ENCODE measurements at places on chromosomes 16 and 17.
A peak's percentile ranks its signal among the peaks of the same experiment; 100 is the strongest.

- no peak for DNase-seq
Measured at GRCh38 chr16:65489531-65490023, 367.7 kb upstream of the CDH11 start.

DNA sequence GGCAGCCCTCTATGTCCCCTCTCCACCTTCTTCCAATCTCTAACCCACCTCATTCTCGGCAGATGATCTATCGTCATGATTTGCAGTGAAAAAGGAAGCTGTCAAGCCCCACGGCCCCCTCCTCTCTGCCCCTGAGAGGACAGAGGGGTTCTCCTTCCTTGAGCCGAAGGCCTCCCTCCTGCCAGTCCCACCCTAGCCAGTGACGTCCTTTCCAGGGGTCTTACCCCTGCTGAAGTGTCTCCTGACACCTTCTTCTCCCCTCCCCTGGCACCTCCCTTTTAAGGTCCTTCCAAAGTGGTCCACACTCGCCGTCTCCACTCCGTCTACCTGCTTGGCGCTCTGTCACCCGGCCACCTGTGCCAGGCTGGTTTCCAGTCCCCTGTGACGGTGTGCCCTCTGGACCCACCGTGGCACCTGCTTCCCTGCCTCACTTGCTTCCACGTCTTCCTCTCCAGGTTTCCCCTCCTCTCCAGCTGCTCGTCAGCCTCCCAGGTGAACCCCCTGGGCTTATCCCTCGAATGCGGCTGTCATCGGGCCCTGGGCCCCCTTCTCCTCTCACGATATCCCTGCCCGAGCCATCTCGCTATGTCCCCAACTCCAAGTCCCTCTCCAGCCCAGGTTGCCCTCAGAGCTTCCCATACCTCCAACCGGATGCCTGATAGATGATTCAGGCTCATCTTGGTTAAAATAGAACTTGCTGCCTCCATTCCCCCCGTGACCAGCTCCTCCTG lies 5.7 kb downstream of the CCDC102A start:
- no peak for DNase-seq

DNA sequence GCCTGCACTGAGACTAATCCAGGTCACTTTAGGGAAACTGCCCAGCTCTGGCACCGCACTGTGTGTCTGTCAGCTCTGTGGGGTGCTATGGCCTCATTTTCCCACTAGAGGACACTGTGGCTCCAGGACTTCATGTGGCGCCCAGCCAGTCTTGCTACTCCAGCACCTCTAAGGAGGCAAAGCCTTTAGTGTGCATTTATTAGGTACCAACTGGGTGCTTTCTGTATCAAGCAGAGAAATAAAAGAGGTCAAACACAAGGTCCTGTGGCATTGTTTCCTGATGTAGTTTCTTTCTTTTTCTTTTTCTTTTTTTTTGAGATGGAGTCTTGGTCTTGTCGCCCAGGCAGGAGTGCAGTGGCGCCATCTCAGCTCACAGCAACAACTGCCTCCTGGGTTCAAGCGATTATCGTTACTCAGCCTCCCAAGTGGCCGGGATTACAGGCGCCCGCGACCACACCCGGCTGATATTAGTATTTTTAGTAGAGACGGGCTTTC lies 12.5 kb upstream of the RHBDL3 start:
- DNase-seq, result peak; percentile 39

DNA sequence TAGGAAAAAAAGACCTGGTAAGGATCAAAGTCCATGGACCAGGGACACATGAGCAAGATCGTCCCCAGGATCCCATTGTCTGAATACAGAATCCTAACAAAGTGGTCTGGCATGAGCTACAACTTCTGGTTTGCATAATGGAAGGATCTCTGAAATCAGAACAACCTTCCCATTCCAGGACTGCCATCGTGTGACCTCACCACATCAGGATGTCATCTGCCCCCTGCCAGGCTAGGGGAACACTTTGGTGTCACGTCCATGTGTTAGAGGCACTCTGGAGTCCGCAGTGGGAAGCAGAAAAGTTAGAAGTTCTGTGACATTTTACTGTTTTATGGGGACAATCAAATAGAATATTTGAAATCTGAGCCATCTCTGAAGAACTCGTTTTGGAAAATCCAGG lies 160.7 kb downstream of the RGS9 start:
- DNase-seq, result no peak

DNA sequence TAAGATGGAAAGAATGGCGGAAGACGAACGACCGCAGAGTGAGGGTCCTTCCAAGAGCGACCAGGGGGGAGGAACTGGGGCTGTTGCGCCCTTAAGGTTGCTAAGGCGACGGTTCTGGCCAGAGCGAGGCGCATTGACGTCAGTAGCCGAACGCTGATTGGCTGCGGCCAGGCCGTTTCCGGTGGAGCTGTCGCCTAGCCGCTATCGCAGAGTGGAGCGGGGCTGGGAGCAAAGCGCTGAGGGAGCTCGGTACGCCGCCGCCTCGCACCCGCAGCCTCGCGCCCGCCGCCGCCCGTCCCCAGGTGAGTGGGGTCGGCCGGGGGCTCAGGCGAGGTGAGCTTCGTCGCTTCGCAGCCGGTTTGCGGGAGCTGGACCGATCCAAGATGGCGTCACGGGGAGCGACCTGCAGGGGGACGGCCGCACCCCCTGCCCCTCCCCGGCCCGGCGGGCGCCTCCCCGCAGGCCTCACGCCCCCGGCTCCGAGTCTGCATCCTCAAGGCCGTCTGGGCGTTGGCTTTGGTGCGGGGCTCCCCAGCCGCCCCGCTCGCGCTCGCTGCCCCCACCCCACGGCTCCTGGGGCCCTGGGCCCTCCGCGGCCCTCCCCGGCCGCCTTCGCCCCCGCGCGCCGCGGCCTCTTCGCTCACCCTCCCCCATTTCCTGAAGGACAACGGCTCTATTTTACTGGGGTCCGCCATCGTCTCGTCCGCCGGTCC lies at the start of gene PRKAR1A:
Gene PRKAR1A (plus strand): TSS at position 184 of the 713 bp plus-strand sequence. CDS start 2,970 bp downstream, outside the sequence.
- DNase-seq, result peak; percentile 86

DNA sequence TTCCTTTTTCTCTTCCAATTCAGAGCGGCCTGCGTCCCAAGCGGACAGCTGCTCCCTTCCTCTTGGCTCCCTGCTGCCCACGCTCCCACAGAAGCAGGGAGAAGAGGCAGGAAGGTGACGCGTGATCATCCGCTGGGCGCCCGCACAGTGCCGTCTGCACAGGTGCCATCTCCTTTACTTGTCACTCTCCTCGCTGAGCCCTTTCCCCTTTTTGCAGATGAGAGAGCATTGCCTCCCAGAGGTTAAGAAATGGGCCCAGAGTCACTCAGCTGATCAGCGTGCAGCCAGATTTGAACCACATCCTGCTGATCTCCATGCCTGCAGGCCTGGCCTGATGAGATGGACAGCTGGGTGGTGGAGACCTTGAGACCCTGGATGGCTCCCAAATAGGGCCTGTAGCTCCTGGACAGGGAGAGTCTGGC lies 299.8 kb downstream of the SEC14L1 start:
- DNase-seq, result no peak

DNA sequence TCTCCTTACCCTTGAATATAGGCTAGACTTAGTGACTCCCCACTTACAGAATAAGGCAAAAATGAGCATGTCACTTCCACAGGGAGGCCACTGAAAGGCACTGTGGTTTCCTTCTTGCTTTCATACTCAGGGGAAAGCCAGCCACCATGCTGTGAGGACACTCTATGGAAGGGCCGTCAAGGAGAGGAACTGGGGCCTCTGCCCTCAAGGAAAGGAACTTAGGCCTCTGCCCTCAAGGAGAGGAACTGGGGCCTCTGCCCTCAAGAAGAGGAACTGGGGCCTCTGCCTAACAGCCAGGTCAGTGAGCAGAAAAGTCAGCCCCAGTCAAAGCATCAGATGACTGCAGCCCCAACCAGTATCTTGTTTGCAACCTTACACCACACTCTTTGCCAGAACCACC lies 30.1 kb downstream of the VPS35 start:
- no peak for DNase-seq

DNA sequence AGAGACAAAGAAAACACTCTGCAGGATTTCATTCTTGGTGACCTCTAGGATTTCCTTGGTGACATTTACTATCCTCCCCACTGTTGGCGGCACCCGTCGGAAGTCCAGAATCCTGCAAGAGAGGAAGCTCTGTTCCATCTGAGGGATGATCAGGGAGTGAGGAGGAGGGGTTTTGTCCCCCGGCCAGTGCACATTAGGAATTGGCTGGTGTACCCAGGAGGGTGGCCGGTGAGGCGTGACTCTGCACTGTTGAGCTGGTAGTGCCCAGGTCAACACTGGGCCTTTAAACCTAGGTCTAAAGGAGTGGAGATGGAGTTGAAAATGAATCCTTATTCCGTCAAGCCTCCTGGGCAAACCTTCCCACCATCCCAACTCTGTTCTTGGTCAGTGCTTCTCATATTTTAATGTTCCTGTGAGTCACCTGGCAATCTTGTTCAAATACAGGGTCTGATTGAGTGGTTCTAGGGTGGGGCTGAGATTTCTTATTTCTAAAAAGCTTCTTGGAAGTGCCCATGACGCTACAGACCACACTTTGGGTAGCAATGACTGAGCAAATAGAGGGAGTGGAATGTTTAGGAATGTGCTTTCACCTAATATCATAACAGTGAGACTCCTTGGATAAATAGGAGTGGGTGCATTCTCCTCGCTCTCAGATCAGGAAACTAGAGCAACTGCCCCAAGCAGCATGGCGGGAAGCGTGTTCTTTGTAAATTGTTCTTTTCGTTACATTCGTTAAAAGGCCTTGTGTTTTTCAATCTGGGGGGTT lies 30.7 kb downstream of the PRKAR1A start:
- DNase-seq, result no peak

GRCh38 chr16:51313198-51313597 lies 162.1 kb upstream of the SALL1 start:
- DNase-seq, result no peak

DNA sequence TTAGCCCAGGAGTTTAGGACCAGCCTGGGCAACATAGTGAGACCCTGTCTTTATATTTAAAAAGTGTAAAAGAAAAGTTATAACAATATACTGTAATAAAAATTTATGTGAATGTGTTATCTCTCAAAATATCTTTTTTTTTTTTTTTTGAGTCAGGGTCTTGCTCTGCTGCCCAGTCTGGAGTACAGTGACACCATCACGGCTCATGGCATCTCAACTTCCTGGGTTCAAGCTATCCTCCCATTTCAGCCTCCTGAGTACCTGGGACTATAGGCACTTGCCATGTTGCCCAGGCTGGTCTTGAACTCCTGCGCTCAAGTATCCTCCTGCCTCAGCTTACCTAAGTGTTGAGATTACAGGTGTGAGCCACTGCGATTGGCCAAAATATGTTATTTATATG lies 45.5 kb upstream of the SLC25A19 start:
- no peak for DNase-seq

- peak; percentile 62 for DNase-seq
Measured at GRCh38 chr17:63700528-63701455, 867 bp upstream of the LIMD2 start.

DNA sequence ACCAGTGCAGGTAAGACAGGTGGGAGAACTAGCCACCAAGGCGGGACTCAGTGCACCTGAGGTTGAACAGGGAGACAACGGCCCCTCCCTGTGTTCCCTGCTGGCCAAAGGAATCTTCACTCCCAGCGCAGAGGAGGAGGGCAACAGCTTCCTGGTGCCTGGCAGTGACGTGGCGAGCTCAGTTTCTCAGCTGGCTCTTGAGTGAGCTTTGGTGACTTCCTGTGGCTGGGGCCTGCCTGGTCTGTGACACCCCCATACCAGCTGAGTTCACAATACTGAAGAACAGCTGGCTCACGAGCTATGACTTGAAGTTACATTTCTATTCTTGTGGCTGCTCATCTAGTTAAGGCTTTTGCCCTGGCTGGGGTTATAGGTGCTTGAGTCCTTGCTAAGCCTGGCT lies 26.1 kb downstream of the WNT9B start:
- no peak for DNase-seq

DNA sequence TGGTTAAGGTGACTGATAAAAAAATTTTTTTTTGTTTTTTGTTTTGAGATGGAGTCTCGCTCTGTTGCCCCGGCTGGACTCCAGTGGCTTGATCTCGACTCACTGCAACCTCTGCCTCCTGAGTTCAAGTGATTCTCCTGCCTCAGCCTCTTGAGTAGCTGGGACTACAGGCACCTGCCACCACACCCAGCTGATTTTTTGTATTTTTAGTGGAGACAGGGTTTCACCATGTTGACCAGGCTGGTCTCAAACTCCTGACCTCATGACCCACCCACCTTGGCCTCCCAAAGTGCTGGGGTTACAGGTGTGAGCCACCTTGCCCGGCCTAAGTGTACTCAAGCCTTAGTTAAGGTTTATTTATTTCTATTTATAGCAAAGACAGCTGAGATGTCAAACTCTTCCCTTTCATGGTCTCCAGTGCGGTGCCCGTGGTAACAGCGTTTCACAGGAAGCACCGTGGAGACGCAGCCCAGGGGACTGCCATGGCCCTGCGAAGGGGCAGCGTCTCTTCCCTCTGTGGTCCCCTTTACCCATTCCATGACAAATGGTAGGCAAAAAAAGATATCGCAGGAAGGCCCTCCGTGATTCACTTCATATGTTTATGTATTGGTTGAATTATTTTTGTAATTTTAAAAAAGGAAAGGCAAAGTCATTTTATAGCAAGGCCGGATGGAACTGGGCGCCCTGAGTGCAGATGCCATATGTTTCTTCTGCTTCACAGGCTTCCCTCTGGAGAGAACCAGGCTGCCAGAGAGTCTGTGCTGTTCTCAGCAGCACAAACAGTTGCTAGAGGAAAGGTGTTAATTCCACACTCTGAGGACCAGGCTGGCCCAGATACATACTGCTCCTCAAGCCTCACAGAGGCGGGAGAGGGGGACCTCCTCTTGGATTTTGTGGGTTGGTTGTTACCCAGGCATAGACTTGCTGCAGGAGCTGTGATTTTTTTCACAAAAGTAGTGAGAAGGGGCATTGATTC lies 29.2 kb downstream of the DDX19A start:
- no peak for DNase-seq

- no peak for DNase-seq
Measured at GRCh38 chr16:7394720-7395336, 62.2 kb downstream of the RBFOX1 start.

DNA sequence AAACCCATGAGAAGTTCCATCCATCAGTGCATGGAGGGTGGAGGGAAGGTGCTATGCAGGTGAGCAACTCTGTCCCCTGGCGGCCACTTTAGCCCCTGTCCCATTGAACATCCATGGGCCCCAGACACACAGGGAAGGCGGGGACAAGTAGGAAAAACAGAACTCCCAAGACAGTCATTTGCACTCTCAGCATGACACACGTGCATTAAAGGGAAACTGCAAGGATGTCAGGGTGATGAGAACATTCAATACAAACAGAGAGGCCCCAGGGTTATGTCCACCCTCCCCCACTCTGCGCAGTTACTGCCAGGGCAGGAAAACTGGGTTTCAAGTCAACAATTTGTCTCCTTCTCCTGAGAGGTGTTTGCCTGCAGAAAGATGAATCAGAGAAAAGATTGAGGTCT lies 44.0 kb upstream of the AKTIP start:
- DNase-seq, result no peak
